Activated gamma-delta T cell treated with Interleukin-2 at 50 U/mL for 16 hours (primary cell): ENCODE measurements at places on chromosomes 5 and 9.
A peak's percentile ranks its signal among the peaks of the same experiment; 100 is the strongest.

DNA sequence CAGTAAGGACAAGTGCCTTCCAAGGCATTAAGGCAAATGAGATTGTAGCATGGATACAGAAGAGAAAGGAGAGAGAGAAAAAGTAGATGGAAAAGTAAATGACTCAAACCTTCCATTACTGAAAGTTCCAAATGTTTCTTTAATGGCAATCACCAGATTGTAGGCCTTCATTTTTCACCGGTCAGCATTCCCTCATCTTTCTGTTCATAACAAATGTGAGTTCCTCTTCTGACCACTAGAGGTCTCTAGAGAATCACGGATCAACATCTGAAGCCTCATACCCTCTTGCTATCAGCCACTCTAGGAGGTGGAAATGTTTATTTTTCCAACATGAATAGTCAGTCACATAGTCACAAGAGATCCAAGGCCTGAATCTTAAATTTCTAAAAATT lies 73.6 kb upstream of the RPS23 start:
- DNase-seq, result no peak

GRCh38 chr5:90844931-90845330 lies 286.3 kb downstream of the ADGRV1 start:
- DNase-seq, result no peak

DNA sequence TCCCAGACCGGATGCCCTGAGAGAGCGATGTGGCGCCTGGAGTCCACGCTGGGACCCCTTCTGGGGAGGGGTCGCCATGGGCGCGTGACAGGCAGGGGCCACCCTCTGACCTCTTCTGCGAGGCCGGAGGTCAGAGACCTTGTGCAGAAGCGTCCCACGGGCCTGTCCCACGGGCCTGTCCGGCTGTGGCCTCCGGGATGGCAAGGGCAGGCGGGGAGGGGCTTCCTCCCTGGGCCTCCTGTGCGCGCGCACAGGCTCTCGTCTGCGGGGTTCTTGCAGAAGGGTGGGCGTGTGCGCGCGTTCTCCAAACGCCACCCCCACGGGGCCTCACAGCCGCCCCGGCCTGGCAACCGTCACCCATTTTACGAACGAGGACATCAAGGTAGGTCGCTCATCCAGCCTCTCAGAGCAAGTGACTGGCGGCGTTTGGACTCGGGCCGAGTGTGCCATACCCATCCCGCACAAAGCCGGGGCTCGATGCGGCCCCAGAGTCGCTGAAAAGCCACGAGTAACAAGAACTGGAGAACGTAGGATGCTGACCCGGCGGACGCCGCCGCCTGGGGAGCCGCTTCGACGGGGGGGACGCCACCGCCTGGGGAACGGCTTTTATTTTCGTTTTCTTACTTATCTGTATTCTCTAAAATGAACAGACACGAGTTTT lies 897 bp downstream of the AHRR start:
- no peak for DNase-seq

GRCh38 chr5:158917731-158918130 lies 182.0 kb downstream of the EBF1 start:
- no peak for DNase-seq

DNA sequence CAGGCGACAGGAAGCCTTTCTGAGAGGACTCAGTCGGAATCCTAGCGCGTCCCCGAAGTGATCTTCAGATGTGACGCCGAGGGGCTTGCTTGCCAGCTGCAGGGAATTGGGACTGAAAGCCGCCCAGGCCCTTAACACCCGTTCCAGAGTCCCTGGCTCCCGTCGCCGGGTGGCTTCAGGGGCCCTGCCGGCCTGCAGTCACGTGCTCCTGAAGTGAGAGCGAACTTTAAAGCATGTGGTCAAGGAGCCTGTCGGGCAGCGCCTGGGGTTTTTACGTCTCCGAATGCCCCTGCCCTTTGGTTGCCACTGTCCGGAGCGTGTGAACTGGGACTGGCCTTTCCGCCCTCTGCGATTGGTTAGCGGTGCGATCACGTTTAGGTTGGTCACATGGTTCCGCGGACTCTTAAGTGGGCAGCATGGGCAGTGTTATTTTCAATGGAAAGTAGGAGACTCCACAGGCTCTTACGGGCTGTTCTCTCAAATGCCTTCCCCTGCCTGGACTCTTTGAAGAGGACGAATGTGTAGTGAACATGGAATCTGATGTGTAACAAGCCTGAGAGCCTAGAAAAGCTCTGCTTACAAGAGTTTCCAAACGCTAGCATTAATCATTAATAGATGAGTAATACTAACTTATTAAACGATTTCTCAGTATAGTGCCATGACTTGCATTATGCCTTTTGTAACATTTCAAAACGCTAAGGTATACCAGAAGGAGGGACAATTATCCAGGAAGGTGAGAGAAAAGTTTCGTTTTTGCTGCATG lies 1.9 kb downstream of the VLDLR start:
- no peak for DNase-seq

DNA sequence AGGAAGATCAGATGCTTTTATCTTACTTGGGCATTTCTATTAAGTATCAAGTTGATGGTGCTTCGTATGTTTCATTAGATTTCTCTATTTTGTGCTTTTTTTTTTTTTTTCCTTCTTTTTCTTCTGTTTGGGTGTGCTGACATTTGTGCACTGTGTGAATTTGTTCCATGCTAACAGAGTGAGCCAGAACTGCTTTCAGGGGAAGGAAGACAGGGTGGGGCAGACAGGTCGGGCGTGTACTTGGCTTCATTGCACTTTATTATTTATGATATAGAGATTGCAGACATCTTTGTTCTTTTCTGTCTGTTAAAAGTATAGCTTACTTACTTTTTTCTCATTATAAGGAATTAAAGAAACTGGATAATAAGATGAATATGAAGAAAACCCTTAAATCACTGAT lies 112.2 kb downstream of the FGF18 start:
- no peak for DNase-seq

GRCh38 chr5:137136991-137137632 lies 362.0 kb downstream of the SPOCK1 start:
- DNase-seq, result no peak

DNA sequence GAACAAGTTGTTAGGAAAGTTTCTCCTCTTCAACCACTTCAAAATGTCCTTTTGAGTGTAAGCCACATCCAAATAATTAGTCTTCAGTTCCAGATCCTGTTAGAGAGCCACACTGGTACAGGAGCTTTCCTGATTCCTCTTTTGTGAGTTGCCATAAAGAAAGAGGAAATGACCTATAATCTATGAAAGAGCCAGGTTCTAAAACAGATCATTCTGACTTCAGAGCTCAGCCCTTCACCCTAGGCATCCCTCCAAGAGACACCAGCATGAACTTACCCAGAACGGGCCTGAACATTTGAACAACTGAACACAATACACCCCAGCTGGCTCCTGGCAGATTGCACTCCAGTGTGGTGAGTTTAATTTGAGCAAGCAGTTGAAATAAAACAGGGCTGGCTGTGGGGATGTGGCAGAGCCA lies 25.7 kb downstream of the SLC1A1 start:
- no peak for DNase-seq

DNA sequence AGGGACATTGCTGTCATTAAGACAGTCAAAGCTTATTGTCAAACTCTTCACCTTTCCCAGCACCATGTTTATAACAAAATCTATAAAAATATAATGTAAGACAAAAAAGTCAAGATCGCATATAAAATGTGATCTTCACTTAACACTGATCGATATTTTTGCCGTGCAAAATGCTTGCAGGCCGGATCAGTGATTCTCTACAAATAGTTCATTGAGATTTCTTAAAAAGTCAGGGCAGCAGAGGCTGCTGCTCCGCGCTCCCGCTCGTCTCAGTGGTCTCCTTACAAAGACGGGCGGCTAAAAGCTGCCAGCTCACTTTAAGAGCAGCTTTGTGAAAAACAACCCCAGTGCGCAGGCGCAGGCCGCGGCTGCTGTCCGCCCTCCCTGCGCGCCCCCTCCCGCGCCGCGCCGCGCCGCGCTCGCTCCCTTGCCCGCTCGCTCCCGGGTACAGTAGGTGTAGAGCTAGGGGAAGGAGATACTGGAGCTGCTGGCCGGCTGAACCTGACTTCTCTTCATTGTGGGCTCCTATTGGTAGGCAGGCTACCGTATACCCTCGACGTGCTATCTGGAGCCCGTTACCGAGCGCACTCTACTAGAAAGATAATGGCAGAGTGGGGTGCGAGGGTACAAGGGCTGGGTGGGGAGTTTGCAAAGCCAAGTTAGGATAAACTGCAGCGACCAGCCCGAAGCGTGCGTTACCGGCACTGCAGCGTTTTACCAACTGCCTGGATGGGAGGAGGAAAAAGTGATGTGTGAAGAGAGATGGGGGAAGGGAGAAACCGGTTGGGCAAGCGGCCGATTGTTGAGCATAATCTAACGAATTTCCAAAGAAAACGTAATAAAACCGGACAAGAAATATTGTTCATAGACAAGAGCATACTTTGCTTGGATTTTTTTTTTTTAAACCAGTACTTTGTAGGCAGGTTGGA lies at the start of gene ARRDC3:
Gene ARRDC3 (minus strand): TSS at position 291 of the 929 bp plus-strand sequence. CDS start 225 bp downstream, at position 66.
- peak; percentile 95 for DNase-seq

- DNase-seq, result no peak
These were observed 23.6 kb downstream of the TERT start for GRCh38 chr5:1270933-1271914.
